GM12892 (cell line): ENCODE measurements at places on chromosomes 1 and 21.

GRCh38 chr1:119372503-119373086, 4.0 kb downstream of the HAO2 start:
- no peak for DNase-seq

- no peak for DNase-seq
Measured at GRCh38 chr1:16109571-16109970, 36.1 kb upstream of the FAM131C start.

DNA sequence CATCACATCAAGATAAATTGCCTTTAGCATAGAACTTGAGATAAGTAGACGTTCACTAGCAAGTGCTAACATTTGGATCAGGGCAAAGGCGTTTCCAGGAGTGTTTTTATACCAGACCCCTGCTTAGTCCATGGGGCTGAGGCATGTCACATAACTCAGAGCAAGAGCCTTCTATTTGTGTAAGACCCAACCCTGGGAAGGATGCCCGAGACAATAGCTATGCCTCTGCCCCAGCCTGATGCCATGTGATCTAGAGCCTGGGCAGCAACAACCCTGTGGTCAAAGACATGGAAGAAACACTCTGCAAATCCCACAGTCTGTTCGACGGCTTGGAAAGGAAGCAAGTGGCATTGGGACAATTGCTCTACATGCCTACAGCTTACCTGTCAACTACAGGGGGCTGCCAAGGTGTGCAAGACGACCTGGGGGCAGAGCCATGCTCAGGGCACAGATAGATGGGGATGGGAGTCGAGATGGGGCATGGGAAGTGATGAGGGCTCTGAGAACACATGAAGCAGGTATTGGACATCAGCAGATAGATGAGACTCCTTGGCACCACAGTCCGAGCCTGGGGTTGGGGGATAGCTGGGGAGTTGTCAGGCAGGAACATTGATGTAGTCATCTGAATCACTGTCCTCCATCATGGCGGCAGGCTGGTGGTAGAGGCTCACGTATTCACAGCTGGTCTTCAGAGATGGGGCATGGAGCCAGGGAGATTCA, 7.3 kb downstream of the IL24 start:
- DNase-seq = no peak

DNA sequence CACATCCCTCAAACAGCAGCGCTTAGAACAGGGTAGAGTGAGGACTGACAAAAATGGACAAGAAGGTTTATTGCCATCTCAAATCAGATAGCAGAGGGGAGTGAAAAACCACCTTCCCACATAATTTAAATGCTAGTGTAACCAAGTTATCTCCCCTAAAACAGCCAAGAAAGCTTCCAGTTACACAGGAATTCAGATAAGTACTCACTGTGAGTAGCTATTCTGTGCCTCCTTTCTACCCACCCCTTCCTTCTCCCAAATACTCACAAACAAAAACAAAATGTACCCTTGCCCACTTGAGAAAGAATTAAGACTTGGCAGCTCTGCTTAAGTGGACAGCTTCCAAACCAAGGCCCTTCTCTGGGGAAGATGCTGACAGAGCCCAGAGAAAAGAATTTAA, 9.1 kb downstream of the OTUD7B start:
- no peak for DNase-seq

GRCh38 chr1:48175116-48175515, 47.4 kb upstream of the SLC5A9 start:
- DNase-seq = no peak

- DNase-seq = no peak
Measured at GRCh38 chr1:246008363-246008831, 498.7 kb downstream of the SMYD3 start.

DNA sequence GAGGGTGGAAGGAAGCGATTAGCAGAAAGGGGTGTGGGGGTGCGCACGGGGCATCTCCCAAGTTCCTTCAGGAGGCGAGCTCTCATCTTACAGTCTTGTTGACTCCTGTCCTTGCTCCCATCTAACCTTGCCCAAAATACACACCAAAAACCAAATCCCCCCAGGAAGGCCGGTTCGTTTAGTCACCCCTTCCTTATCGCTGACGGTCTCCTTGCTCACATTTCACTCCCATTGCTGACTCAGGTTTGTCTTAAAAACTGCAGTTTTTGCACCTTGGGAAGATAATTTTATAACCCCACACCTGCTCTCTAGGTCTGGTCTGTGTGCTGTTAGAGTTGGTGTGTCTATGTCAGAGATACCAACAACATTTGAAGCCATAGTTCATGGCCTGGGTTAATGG, 68.1 kb upstream of the F3 start:
- no peak for DNase-seq

DNA sequence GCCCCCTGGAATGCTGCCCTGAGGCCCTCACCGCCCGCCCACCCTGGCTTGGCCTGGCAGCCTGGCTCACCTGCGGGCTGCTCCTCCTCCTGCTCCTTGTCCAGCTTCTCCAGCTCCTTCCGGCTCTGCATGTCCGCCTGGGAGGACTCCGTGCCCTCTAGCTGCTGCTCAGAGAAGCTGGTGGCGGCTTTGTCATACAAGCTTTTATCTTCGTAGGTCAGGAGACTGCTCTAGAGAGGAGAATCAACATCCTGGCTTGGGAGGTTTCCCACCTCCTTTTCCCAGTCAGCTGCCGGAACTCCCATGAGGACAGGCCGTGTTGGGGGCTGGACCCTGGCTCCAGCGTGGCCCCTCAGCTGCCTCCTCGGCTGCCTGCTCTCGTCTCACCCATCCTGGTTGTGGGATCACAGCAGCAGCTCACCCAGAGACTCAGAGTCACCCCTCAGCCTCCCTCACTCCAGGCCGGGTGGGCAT, 36.6 kb upstream of the TMEM52 start:
- no peak for DNase-seq

DNA sequence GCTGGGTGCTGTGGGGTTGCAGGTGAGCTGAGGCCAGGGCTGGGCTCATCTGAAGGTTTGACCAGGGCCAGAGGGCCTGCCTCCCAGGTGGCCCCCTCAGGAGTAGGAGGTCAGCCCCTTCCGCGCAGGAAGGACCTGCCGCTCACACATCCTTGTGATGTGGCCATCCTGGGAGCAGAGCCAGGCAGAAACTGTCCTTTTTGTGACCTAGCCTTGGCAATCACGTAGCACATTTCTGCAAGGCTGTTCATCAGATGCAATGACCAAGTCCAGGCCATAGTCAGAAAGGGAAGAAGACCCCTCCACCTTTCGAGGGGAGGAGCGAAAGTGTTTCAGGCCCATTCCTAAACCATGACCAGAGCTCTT, 55.5 kb upstream of the TRAPPC10 start:
- no peak for DNase-seq

DNA sequence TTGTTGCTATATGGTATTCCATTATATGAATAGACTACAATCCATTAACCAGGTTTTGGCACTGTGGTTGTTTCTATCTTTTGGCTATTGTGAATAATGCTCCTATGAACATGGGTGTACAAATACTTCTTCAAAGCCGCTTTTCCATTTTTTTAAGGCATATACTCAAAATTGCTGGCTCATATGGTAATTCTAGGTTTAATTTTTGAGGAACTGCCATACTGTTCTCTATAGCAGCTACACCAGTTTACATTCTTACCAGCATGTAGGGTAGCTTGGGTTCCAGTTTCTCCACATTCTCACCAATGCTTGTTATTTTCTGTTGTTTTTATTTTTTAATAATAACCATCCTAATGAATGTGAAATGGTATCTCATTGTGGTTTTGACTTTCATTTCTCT, 19.9 kb upstream of the AGO1 start:
- DNase-seq = no peak

GRCh38 chr1:211825980-211826379, 4.6 kb downstream of the LPGAT1 start:
- no peak for DNase-seq
